ENCODE measurements at places on chromosomes 16 and 17. TPM values are rescaled to one million over a fixed set of nuclear protein-coding genes. Genes with fewer than 3 reads are reported as not detected.
A peak's percentile ranks its signal among the peaks of the same experiment; 100 is the strongest.

DNA sequence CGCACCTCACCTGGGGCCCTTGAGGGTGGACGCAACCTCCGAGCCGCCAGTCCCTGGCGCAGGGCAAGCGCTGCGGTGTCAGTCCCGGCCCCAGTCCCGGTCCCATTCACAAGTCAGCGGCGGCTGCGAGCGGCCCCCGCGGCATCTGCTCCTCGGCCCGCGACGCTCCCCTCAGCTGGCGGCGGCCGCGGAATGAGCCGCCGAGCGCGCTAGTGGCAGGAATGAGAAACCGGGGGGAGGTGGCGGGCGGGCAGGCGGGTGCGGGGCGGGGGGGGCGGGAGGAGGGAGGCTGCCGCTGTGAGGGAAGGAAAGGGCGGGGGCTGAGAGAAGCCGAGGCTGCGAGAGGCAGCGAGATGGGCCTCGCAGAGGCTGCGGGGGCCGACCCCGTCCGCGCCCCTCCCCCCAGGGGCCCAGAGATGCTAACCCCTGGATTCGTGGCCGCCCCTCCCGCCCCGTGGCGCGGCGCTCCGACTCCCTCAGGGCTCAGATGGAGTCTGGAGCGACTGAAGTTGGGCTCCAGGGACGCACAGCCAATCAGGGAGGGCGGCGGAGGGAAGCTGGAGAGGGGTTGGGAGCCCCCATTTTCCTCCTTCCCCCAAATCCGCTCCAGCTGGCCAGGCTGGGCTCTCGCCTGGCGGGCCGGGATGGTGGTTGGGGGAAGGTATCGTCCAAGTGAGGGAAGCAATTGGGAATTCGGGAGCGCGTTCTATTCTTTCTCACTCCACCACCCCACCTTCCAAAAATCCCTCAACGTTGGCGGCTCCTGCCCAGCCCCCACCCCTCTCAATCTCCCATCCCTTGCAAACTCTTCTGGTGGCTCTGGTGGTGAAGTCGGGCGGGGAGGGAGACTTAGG lies at the start of gene CDH11:
CDH11 (minus strand) TSS at position 194 of the 854 bp plus-strand sequence. CDS start 117,194 bp downstream, outside the sequence.
- peak; percentile 82 for DNase-seq

The CLEC16A gene
- 16.5 TPM for total RNA-seq

GRCh38 chr17:7704601-7705268 lies at the start of gene EFNB3:
EFNB3 (plus strand) TSS chr17:7705202; CDS start chr17:7705599, 397 bp downstream.
- DNase-seq: no peak

- DNase-seq: no peak
Measured at GRCh38 chr16:70800311-70800710, 647 bp downstream of the VAC14 start.

The SGCA gene
- not detected for total RNA-seq

The SLFN5 gene
- total RNA-seq: 64.2 TPM

DNA sequence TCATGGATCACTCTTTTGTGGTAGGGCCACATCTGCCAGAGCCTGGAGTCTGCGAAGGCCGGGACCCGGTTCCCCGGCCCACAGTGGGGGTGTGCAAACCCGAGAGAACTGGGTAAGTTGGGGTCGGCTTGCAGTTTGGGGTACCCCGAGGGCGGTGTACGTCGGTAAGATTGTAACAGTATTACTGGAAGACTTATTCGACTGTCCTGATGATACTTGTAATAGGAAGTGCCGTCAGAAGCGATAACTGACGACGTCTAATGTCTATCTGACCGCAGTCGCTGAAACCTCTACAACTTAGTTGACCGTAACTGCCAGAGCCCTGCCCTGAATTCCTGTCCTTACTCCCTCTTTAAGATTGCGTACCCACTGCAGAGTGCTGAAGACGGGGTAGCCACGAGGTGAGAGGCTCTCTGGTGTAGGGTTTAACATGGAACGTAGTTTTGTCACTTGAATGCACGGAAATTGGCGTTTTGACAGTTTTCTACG lies 24.0 kb downstream of the TRPV2 start:
- DNase-seq: no peak

GRCh38 chr17:39092692-39093230 lies 58.7 kb downstream of the PLXDC1 start:
- no peak for DNase-seq

The CACNG3 gene
- not detected for total RNA-seq

- DNase-seq: peak; percentile 69
Measured at GRCh38 chr16:3282103-3282729, 1.1 kb upstream of the ZNF263 start.

DNA sequence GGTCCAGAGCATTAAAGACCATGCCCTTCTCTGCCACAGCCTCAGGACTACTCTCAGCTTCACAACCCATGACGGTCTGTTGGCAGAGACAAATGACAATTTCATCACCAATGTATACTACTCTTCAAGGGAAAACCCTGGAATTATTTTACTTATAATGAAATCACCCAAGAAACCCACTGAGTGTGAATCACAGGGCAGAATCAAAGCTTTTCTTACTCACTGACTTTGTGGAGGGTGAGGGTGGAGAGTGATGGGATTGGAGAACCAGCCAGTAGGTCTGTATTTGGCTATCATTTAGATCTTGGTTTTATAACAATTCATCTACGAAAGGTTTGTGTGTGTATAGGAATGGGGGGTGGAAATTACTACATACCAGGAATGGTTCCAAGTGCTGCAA lies 442.6 kb downstream of the SHISA9 start:
- DNase-seq: no peak

The SSH2 gene
- total RNA-seq: 10.3 TPM

DNA sequence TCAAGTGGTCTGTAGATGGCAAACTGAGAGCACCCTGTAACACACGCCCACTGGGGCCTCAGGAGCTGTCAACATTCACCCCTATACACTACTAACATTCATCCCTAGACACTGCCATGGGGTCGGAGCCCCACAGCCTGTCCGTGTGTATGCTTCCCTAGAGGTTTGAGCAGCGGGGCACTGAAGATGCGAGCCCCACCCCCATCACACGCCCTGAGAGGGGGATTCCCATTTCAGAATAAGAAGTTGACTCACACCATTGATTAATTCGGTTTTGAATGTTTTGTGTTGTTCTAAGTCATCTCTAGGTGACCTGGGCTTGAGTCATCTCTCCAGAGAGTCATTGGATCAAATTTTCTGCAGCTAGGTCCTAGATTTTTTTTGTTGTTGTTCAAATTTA lies 37.3 kb upstream of the MMD start:
- DNase-seq: peak; percentile 89

The GLP2R gene
- under 0.01 TPM for total RNA-seq

DNA sequence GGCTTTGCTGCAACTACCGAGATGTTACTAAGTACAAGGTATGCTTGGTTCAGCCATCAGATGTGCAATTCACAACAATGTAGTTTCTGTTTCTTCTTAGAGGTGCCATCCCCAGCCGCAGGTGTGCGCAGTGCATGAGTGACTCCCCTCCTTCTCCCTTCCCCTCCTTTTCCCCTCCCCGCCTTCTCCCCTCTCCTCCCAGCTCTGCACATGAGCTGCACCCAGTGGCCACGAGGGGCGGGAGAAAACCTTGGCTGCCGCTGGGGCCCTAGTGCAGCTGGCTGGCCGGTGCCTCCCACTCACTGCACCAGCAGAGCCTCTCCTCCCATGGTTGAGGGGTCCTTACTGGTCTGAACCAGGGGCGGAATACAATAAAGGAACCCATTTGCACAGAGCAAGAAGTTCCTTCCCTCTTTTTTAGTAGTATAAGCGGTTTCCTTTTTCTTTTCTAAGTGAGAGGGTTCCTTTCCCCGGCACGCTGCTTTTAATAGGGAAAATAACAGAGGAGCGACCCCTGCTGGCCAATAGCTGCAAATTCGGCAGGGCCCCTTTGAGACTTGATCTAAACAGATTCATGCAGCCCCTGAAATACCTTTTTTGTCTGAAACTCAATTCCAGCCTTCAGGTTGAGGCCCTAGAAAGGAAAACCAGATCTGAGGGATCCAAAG lies 7.8 kb upstream of the CCL15 start:
- DNase-seq: peak; percentile 12

- peak; percentile 91 for DNase-seq
Measured at GRCh38 chr17:12320286-12320685, 299.6 kb downstream of the MAP2K4 start.

The CCL16 gene
- not detected for total RNA-seq

- DNase-seq: peak; percentile 97
Measured at GRCh38 chr17:16027708-16028584, 28.3 kb downstream of the TTC19 start.

The TBC1D3C gene
- not detected for total RNA-seq

- no peak for DNase-seq
Measured at GRCh38 chr16:80946481-80946880, 60.2 kb downstream of the CMC2 start.

The FLYWCH2 gene
- total RNA-seq: 42.3 TPM

The OTOA gene
- not detected for total RNA-seq

The NPB gene
- not detected for total RNA-seq

DNA sequence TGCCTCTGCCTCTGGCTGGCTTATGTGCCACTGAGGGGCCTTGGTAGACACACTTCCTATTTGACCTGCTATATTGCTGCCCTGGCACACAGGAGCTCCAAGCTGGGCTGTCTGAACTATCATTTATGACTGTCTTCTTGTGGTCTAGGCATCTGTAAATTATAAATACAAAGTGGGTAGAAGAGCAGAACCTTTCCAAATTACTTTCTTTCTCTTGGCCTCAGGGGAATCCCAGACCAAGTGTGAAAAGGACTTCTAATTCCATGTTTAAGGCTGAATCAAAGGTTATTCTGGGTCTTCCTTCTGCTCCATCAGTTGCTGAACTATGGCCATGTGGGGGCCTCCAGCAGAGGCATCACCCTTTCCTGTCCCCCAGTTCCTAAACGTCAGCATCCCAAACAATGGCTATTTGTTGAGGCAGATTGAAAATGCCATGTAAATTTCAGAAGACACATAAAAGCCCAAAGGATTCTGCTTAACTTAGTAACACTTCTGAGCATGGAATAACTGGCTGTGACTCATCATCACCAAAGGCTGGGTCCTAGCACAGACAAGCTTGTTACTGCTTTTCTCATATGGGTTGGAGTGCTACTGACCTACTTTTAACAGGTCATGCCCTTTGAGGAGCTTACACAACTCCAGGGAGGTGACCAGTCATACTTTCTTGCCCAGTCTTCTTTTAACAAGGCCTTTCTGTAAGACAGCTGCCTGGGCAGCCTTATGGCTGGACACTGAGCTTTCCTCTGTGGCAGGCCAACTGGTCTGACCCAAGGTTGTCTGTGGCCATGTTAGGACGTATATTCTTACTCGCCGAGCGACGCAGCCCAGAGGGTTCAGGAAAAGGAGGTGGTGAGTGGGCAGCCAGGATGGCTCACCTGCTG lies 154.8 kb downstream of the VPS53 start:
- DNase-seq: peak; percentile 89

The ABCC6 gene
- total RNA-seq: 0.56 TPM

GRCh38 chr16:86373276-86373901 lies 136.9 kb upstream of the FOXF1 start:
- no peak for DNase-seq

DNA sequence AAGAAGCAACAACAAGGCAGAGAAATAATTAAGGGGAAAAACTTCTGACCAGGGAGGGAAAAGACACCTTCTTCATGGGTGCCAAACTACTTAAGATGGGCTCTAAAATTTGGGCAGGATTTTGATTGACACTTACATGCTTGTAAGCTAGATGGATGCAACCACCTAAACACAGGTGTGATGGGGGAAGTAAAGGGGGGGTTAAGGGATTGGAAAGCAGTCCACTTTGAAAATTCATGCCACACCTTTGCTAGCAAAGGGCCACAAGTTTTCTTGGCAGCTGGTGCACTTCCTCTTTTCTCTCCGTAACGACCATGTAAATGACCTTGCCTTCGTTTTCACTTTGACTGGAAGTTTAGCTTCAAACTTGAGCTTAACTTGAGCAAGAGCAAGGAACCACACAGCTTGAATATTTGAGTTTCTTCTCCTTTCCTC lies 14.3 kb upstream of the PRKAR1A start:
- no peak for DNase-seq

DNA sequence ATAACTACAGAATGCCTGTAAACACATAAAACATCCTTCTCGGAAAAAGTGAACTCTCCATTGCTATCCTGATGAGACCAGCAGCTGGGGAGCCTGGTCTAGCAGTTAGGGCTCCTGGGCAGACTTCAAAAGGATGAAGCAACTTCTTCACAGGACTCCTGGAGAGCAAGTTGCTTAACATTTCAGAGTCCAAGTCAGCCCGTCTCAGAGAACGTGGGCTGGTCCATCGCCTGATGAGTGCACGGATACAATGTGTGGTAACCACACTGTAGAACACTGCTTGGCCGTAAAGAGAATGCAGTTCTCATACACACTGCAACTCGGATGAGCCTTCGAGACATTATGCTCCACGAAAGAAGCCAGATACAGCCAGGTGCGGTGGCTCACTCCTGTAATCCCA lies 52.7 kb downstream of the TMEM235 start:
- DNase-seq: peak; percentile 63

GRCh38 chr17:16383772-16384287 lies 2.9 kb downstream of the UBB start:
- DNase-seq: no peak

DNA sequence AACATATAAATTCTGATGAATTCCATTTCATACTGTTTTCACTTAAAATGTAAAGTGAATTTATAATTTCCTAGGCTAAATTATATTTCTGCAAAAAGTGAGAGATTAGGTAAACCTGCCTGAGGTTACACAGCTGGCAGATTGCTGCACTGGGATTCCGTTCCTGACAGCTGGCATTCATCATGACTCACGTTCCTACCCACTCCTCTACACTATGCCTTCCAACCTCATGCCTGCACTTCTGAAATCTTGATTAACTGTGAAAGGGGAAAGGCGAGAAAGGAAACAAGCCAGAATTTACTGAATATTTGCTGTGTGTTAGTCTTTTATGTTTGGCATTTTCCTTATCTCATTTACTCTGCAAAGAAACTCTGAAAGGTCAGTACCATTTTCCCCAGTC lies 73.3 kb upstream of the MON1B start:
- DNase-seq: no peak

- DNase-seq: no peak
Measured at GRCh38 chr17:32488604-32489180, 1.9 kb downstream of the CDK5R1 start.

The ABCA8 gene
- 1.8 TPM for total RNA-seq

DNA sequence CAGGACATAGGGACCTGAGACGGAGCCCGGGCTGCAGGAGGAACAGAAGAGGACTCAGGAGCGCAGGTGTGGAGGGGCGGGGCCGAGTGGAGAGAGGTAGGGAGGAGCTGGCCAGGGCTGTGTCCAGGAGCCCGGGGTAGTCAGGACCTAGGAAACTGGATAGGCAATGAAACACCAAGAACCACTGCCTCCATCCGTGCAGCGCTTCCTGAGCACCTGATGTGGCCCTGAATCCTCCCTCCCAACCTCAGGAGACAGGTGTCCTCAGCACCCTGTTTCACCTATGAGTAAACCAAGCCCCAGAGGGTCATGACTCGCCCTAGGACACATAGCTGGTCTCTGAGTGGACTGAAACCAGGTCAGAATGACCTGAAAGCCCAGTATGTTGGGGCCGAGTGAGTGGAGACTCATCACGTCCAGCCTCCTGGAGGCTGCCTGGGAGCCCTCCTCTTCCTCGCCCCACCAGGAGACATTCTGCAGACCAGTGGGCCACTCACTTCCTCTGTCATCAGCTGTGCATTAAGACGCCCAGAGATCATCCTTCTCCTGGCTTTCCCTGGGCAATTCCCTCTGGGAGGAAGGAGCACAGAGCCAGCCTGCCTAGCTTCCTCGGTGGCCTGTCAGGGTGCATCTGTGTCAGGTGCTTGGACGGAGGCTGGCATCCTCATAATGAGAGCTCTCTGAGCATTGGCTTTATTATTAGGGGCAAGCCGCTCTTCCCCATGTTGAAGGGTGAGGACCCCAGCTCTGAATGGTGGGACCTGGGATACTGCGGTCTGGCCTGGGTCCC lies 72.8 kb downstream of the SCNN1B start:
- DNase-seq: no peak

The MLST8 gene
- total RNA-seq: 50.3 TPM

The ZPBP2 gene
- total RNA-seq: not detected

The TNFRSF13B gene
- total RNA-seq: not detected

All from IMR-90 (cell line).